ENCODE measurements at places on chromosomes 7 and 10.

- no peak for DNase-seq
Measured at GRCh38 chr7:79471699-79472098, 18.2 kb upstream of the MAGI2 start.

GRCh38 chr10:131859341-131860020 lies 41.3 kb upstream of the PPP2R2D start:
- DNase-seq: no peak

DNA sequence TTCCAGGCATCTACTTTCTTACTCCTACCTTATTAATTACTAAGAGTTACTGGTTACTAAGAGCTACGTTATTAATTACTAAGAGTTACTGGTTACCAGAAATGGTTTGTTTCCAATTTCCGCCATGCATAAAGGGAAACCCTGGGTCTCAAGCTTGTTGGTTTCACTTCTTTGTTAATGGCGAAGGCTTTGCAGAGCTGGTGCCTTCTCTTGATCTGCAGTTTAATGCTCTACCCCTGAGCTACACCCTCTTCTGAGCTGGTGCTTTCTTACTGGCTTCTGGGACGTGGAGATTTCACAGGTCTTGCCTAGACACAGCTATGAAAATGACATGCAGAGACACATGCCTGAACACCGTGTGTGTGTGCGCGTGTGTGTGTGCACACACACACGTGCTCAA lies 560 bp downstream of the CPA4 start:
- no peak for DNase-seq

DNA sequence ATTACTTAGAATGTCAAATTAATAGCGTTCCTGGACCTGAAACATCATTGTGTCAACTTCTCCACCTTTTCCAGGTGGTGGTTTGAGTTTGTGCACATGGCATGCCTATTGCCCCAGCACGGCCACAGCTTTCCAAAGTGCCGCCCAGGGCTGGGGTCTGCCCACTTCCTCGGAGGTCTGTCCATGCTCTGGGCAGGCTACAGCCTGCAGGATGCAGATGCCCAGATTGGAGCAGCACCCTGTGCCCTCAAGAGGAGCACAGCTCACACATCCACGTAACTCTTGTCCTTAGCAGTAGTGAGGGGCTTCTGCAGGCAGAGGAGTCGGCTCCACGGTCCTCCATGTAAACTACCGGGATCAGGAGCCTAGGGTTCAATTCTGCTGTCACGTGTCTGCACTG lies 238.6 kb downstream of the EBF3 start:
- DNase-seq: no peak

All from SW480 (cell line).